CD4-positive, alpha-beta T cell treated with Interferon alpha-2 for 1 hour (primary cell): ENCODE measurements at places on chromosomes 7 and 10.

DNA sequence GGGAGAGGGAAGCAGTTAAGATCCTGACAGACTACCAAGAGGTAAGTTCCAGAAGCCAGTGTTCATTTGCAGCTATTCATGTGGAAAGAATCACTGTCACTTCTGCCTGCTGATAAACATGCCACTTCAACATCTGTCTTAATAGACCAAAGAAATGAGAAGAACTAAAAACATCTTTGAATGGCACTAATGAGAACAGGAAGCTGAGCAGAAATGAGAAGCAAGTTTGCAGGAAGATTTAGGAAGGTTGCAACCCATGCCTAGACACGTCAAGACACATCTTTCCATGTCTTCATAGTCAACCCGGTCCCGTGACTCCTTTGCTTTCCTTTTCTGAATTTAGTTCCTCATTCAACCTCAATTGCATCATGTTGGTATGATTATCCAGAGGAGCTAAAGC lies 180.0 kb downstream of the PDE1C start:
- DNase-seq: peak; percentile 3

DNA sequence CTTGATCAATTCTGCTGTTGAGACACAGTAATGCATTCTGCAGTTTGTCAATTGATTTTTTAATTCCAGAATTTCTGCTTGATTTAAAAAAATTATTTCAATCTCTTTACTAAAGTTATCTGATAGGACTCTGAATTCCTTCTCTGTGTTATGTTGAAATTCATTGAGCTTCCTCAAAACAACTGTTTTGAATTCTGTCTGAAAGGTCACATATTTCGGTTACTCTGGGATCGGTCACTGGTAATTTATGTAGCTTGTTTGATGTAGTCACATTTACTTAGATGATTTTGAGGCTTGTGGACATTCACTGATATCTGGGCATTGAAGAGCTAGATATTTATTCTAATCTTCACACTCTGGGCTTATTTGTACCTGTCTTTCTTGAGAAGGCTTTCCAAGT lies 67.2 kb upstream of the NME8 start:
- no peak for DNase-seq

DNA sequence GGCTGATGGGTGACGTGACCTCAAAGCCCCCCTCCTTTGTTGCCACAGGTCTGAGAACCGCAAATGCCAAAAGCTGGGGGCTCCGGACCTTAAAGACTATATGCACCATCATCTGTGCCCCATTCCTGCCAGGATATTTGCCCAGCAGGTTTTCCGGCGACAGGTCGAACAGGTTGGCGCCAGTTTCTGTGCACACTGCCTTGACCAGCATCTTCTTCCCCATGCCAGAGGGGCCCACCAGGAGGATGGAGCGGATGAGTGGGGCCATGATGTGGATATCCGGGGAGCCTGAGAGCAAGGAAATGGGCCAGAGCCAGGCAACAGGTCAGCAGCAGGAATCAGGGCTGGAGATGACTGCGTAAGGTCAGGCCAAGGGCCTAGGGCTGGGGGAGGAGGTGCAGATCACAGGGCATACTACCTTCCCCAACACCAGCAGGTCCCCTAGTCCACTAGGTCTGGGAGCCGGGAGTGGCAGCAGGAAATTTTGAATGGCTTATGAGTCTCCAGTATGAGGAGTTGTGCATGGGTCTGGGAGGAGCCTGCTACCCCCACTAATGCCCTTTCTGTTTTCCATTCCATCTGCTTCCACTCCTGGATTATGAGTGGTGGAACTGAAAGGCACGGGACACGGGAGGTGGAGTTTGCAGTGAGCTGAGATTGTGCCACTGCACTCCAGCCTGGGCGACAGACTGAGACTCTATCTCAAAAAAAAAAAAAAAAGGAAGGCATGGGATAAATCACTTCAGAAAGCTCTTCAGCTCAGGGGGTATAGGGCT lies 6.3 kb upstream of the ASB10 start:
- DNase-seq: no peak

- DNase-seq: no peak
Measured at GRCh38 chr10:11462071-11462470, 149.4 kb downstream of the USP6NL start.

GRCh38 chr10:93160140-93160539 lies 86.4 kb downstream of the CYP26A1 start:
- DNase-seq: no peak

DNA sequence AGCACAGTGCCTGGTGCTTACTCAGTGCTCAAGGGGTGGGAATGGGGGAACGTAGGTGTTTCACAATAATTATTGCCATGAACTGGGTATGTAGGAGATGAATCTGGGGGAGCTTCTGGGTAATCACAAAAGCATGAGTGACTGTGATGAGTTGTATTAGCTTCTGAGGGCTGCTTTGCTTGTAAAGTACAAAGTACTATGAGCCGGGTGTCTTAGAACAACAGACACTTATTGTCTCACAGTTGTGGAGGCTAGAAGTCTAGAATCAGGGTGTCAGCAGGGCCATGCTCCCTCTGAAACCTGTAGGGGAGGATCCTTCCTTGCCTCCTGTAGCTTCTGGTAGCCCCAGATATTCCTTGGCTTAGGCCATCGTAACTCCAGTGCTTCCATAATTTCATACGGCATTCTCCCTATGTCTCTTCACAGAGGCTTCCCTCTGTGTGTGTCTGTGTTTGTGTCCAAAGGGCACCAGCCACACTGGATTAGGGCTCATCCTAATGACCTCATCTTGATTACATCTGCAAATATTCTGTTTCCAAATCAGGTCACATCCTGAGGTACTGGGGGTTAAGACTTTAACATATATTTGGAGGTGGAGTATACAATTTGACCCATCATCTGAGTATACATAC lies 84.8 kb upstream of the AGBL3 start:
- DNase-seq: no peak

GRCh38 chr10:1247598-1248261 lies 191.5 kb downstream of the WDR37 start:
- no peak for DNase-seq

DNA sequence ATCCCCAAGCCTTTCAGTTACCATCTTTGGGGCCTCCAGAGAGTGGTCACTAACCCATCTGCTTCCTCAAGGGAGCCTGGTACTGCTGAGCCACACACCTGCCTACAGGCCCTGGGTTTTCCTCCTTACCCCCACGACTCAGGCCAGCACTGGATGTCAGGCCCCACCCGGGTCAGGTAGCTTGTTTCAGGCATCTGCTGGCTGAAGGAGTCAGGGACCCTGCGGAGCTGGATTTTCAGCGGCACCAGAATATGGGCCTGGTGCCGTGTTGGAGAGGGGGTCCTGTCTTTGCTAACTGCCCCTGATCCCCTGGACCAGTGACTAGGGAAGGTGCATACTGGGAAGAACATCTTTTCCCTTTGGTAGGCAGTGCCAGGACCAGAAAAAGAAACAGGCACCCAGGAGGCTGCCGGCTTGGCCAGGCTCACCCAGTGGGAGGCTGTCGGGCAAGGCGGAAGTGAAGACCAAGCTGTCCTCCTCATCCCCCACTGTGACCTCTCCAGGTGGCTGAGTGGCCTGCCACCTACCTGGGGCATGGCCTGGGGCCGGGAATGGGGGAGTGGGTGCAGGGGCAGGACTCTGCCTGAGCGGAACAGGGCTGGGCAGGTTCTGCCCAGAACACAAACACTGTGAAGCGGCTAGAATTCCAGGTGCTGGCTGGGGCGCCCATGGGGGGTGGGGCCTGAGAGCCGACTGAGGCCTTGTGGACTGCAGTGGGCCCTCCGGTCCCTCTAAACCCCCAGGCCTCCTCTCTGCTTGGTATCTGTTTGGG lies 12.4 kb upstream of the SAMD8 start:
- no peak for DNase-seq

DNA sequence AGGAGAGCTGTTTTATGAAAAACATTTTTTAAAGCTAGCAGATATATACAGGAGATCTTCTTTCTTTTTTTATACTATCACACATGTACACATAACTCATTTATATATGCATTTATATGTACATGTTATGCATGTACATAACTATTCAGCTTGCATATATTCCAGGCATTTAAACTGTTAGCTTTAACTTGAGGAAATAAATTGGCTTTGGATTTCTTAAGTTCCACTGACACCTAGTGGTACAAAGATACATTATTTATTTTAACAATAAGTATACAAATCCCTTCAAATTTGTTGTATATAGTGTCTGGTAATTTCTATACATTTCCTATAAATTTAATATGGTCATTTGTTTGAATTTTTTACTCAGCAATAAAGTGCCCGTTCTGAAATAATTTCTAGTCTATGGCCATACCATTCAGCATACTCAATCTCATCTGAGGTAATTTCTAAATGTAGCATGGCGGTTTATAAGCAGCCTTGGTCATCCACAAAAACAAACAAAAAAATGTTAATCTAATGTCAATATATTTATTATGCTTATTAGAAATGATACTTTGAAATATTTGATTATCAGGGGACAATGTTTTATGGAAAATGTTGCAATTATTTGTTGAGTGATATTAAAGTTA lies 11.6 kb downstream of the ZDHHC6 start:
- peak; percentile 32 for DNase-seq

DNA sequence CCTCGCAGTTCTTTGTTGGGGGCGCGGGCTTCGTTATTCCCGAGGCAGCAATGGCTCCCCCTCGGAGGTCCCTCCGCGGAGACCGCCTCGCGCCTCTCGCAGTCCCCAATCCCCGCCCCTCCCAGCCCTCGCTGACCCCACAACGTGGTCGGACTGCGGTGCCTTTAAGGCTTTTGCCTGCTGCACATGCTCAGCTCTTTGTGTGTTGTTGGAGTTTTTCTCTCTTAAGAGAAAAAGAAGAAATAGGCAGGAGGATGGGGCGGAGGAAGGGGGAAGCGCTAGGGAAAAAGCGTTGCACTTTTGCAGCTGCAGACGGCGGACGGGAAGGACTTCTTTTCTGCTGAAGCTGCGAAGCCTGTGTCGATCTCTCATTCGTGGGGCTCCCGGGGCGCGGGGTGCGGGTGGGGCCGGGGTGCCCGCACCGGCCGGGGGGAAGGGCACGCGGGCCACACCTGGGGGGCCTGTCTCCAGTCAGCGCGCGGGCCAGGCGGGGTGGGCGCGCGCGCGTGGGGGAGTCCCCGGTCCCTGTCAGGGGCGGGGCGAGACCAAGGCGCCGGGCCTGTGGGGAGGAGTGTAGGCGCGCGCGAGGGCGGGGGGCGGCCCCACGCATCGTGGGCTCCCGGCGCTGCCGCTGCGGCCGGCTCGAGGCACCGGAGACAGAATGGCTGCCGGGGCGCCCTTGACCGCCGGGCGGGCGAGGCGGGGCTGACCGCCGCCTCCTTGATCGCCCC lies 445 bp upstream of the ATRNL1 start:
- DNase-seq: no peak

DNA sequence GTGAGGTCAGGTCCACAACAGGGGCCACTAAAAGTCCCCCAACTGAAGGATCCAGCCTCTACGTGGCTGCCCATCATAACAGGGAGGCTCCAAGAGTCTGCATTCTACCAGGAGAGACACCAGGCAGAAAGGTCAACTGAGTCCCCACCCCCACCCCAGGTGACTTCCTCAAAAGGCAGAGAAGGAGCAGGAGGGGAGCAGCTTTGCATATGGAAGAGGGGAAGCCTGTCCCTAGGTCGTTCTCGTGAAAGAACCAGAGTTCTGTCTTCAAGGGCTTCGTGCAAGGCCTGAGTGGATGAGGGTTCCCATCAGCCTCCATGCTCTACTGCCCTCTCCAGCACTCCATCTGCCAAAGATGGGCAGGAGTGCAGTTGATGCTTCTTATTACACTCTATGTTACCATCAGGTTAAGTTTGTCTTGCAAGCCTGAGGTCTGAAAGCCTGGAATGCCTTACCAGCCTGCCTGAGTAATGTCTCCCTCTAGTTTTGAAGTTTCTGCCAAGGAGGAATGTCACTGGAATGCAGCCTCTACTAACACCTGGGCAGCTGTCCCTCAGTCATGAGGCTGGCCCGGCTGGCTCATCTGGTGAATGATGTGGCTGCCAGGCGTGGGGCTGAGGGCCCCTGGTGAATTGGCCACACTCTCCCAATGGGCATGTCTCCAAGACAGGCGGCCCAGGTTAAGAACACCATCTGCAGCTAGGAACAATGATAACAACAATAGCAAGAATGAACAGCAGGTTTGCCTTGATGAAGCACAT lies 54.3 kb upstream of the SMNDC1 start:
- no peak for DNase-seq

DNA sequence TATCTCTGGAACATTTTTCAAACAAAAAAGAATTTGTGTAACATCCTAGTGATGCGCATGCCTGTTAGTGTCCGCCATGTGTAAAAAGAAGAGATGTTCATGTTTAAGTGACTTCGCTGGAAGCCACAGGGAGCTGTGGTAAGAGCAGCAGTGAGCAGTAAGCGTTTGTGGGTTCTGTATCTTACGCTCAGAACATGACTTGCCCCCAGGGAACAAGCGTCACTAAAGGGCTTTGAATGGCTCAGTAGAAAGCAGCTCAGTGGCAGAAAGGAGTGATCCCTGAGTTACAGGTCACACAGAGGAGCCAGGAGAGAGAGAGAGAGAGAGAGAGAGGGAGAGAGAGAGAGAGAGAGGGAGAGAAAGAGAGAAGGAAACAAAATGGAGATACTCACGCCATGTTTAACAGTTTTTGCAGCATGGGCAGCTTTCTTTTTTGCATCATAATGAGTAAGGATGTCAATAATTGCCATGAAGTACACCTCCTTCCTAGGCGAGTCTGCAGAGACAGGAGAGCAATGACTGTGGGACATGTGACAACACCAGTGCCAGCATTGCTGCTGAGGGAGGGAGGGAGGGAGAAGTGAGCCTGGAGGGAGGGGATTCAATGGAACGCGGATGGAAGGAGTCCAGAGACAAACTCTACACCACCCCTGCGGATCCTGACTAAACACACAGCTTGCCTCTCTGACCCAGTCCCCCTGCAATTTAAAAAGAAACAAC lies 174.6 kb downstream of the PIP4K2A start:
- no peak for DNase-seq

GRCh38 chr7:92621561-92622023 lies 31.4 kb upstream of the FAM133B start:
- no peak for DNase-seq

DNA sequence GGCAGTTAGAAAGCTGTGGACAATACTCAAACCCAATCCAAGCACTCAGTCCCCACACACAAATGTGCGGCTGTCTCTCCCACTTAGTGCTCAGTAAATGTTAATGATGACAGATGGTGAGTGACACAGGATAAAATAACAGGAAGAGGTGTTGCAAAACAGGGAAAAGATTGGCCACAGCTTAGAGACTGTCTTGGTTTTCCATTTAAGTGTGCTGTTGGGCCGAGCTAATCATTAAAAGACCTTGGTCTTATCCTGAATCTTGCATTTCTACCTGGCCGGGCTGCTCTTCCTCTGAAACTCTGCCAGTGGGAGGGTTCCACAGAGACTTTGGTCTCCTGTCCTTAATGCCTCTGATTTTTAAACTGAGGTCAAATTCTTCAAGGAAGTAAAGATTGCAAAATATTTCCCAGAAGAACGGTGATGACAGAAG lies 113.1 kb upstream of the RNF32 start:
- DNase-seq: no peak

DNA sequence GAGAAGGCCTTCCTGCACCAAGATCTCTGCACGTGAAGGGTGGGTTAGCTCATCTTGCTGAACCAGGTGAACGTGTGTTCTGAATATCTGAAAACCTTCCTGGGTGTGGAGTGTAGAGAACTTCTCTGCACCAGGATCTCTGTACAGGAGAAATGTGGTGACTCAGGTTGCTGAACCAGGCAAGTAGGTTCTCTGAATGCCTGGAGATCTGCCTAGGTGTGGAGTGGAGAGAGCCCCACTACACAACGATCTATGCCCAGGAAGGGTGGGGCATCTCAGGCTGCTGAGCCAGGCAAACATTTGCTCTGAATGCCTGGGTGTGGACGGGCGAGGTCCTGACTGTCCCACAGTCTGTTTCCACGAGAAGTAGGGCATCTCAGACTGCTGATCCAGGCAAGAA lies 1002.3 kb upstream of the KCND2 start:
- no peak for DNase-seq

- no peak for DNase-seq
Measured at GRCh38 chr7:46932676-46933424, 649.1 kb downstream of the TNS3 start.

GRCh38 chr7:79452032-79452494 lies 1.4 kb downstream of the MAGI2 start:
- peak; percentile 2 for DNase-seq
